ENCODE measurements at places on chromosomes 2 and 18.

- DNase-seq: no peak
These were observed 62.5 kb downstream of the STK39 start for GRCh38 chr2:168184681-168185513.

GRCh38 chr2:72932045-72932740, 14.9 kb downstream of the EMX1 start:
- DNase-seq: no peak

GRCh38 chr18:12606592-12607315, 51.2 kb downstream of the SPIRE1 start:
- DNase-seq: no peak

DNA sequence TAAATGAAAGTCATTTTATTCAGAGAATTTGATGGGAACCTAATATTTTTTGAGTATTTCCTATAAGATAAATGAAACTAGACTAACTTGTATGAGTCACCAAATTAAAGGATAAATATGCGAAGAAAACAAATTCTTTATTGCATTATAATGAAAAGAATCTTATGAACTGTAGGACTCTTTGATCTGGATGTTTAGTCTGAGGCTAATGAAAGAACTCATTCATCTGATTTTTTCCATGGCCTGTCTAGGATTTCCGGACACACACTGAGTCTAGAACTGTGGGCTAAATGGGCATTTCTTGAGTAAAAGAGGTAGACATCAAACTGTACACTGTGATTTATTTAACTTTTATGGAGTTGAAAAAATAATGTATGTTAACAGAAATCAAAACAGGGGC, 43.0 kb downstream of the ZNF519 start:
- DNase-seq: no peak

GRCh38 chr18:56487801-56488200, 150.6 kb downstream of the TXNL1 start:
- no peak for DNase-seq

DNA sequence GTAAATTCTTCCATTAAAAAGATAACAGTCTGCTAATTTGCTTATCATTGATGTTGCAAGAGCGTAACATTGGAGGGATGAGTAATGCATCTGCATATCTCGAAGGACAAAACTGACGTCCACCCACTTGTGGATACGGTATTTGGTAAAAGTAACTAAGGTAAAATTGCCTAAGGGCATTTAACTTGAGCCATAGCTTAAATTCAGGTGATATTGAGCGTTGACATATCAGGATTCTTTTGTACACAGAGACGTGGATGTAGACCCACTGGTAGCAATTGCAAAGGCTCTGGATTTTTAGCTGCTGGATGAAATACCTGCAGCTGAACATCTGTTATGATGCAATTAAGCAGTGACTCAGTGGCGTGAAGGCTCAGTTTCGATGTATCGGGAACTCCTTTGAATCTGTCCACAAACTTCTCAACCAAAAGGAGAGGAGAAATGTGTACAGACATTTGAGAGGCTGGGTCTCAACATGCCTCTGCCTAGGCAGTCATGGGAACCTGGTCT, 119.3 kb downstream of the SPTBN1 start:
- no peak for DNase-seq

GRCh38 chr18:57353940-57354461, 1.6 kb downstream of the ST8SIA3 start:
- DNase-seq: peak; percentile 1

DNA sequence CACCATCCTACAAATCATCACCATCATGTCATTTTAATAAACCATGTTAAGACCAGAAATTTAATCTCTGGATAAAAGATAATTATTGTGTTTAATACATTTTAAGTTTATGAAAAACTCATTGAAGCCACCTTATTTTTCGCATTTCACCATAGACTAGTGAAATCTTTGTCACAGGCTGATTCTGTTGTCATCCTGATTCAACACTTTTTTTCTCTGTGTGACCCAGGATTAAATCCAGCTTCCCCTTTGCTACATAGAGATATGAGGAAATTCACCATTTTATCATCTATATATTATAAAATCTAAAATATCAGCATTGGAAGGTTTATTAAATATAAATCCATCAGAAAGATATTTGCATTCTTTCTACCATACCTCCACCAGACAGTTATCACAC, 29.2 kb upstream of the MRO start:
- no peak for DNase-seq

- DNase-seq: no peak
These were observed 83.1 kb downstream of the UPP2 start for GRCh38 chr2:158184556-158185343.

DNA sequence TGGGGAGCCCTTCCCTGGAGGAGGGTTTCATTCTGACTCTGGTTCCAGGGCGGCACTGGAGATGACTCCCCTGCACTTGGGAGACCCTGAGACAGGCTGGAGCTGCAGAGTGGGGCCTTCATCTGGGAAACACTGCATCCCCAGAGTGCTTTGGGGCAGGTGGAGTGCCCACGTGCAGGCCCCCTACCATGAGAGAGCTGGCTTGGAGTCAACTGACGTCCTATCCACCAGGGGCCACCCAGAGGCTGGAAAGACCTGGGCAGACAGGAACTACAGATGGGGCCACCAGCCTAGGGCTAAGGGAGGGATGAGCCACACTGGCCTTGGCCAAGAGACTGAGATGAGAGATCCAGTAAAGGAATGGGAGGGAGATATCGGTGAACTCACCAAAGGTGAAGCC, 153.8 kb downstream of the ASB1 start:
- DNase-seq: no peak

DNA sequence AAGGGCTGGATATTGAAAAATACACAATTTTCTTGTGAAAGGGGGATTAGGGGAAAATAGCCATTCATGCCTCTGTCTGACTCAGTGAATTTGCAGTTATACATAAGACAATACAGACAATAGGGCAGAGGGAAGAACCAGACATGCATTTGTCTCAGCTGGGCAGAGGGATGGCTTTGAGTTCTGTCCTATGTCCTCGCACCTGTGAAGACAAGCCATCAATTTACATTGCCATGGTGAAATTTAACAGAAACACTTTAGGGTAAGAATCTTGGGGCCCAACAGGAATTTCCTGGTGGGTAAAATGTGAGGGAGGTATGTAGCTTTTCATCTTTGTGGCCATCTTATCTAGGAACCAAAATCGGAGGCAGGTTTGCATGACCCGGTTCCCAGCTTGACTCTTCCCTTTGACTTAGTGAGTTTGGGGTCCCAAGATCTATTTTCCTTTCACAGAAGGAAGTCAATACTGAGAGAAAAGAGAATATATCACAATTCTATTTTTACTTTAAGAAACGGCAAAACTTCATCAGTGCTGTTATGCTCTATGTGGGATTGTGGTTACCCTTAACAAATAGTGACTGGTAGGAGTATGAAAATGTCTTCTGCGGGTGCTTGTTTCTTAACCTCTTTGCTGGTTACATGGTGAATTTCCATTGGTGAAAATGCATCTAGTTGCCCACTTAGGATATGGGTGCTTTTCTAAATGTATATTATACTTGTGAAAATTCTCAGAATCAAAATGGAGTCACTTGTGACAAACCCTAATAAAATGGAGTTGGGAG, 221.8 kb downstream of the SPP2 start:
- DNase-seq: no peak

DNA sequence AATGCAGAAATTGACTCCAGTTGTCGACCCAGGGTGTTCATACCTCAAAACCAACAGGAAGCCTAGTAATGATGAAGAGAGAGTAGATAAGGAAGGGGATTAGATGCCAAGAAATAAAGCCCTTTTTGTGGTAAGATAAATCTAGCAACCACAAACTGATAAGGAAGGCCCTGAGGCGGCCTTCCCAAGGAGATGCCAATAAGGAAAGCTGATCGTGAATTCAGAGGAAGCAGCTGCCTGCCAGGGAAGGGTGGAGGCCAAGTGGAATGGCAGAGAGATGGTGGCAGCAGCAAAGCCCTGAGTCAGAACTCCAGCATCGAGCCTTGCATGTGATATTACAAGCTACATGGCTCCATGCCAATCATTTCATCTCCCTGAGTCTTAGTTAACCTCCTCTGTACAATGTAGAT, 126.3 kb downstream of the IRS1 start:
- DNase-seq: peak; percentile 84

GRCh38 chr2:196244966-196245365, 73.6 kb upstream of the STK17B start:
- no peak for DNase-seq

DNA sequence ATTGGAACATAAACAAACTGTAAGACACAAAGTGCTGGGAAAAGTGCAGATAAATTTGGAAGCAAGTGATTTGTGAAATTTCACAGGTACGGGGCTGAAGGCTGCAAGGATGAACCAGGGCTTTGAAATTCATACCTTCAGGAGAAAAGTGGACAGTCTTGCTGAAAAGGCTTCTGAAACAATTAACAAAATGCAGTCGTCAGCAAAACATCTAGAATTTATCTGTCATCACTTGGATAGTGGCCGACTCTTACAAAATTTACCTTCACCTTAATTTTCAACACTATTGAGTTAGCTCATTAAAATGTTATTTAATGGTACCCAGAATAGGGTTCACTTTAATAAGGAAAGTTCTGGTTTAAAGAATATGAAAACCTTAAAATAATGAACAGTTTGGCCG, 138.3 kb downstream of the SNTG2 start:
- DNase-seq: no peak

DNA sequence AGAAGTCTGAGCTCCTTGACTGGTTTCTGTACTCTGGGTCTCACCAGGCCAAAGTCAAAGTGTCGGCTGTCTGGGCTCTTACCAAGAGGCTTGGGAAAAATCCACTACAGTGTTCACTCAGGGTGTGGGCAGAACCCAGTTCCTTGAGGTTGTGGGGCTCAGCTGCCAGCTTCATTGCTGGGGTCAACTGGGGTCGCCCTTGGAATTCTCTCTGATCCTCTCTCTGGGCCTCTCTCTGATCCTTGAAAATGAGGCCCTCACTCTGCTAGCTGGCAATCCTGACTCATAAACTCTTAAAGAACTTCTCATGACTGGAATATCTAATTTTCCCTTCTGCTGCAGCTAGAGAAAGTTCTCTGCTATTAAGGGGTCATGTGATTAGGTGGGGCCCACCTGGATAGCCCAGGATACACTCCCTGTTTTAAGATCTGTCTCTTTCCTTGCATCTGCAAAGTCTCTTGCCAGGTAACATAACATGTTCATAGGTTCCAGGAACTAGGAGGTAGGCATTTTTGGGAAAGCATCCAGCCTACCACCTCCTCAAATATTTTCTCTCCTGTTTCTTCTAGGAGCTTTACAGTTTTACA, 66.3 kb downstream of the SP110 start:
- no peak for DNase-seq

DNA sequence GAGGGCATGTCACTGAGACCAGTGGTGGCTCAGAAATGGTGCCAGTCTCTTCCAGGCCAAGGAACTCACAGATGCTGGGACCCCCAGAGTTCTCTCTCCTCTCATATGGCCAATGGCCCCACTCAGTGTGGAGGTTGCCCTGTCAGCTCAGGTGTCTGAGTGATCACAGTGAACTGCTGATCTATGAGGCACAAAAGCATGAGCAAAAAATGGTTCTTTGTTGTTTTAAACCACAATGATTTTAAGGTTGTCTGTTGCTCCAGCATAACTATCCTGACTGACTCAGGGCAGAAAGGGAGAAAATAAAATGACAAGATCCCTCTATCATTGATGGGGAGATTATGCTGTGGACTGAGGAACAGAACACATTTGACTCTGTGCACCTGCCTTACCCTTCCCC, 57.8 kb downstream of the FBLN7 start:
- no peak for DNase-seq

- no peak for DNase-seq
These were observed 54.3 kb upstream of the PKDCC start for GRCh38 chr2:41993435-41993925.

DNA sequence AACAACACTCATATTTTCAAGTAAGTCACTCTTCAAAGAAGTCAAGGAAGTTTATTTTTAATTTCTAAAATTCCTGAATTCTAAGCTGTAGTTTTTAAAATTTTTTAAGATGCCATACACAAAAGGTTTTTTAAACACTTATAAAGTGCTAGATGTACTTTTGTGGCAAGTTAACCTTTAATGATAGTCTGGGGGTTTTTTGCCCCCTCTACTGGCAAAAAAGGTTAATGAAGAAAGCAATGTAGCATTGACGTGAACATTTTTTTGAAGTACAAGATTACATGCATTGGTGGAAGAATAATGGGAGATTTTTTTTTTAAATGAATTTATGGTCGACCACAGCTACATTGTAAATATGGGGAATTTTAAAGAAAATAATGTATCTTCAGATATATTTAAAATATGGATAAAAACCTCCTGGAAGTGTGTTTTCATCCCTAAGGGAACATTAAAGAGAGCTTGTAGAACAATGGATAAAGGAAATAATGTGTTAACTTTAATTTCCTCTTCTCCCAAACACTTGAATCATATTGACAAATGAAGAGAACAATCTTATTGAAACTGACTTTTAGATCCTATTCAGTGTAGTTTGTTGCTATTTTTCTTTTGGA, 12.6 kb downstream of the ITPRID2 start:
- no peak for DNase-seq

- DNase-seq: no peak
These were observed 46.3 kb downstream of the RTTN start for GRCh38 chr18:70158992-70159717.

GRCh38 chr18:55401638-55402191, 186.3 kb downstream of the TCF4 start:
- DNase-seq: no peak

DNA sequence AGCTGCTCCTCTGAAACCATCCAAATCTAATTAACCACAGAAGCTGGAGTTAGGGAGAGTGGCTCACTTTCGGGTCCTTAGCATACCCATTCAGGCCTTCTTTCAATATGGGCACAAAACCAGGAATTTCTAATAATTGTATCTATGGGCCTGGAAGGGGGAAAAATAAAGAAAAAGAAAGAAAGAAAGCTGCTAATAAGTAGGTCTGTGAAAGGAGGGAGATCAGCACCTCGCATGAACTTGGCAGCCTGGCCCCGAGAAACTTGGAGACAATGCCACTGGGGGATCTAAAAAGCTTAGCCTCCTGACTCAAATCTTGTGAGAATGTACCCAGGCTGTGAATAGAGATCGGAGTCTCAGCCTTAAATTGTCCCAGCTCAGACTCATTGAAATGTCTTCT, 252.1 kb upstream of the SLC14A2 start:
- no peak for DNase-seq

- peak; percentile 58 for DNase-seq
These were observed 66.6 kb downstream of the ABCG8 start for GRCh38 chr2:43905371-43905803.

DNA sequence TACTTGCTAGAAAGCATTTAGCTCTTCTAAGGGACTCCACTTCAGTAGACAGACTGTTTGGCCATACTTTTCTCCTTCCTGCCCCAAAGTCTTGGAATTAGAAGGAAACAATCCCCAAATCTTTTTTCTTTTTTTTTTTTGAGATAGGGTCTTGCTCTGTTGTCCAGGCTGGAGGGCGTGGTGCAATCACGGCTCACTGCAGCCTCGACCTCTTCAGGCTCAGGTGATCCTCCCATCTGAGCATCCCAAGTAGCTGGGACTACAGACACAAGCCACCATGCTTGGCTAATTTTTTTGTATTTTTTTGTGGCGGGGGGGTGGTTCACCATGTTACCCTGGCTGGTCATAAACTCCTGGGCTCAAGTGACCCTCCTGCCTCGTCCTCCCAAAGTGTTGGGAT, 6.2 kb upstream of the UGGT1 start:
- DNase-seq: no peak

GRCh38 chr2:106223347-106223746, 29.2 kb upstream of the UXS1 start:
- no peak for DNase-seq
